Osteocyte (in vitro differentiated cells): ENCODE measurements at places on chromosomes 13 and 19.

- no peak overlapping the region for H3K4me3 ChIP-seq
- no peak overlapping the region for H3K27ac ChIP-seq
- no peaks in the 10 kb centered on the region for H3K4me1 ChIP-seq
These were observed 15.1 kb downstream of the PRAM1 start for GRCh38 chr19:8487137-8487851.

GRCh38 chr13:32883474-32883873 is 132.7 kb upstream of the KL start:
- peaks cover 5% of the 10 kb centered on the region for H3K4me1 ChIP-seq
- H3K27ac ChIP-seq, result no peak overlapping the region
- no peak overlapping the region for H3K4me3 ChIP-seq
- DNase-seq, result no peak

GRCh38 chr13:48715977-48716376 is 62.2 kb downstream of the CYSLTR2 start:
- no peak overlapping the region for H3K27ac ChIP-seq
- peaks cover 6% of the 10 kb centered on the region for H3K36me3 ChIP-seq
- H3K4me1 ChIP-seq, result no peaks in the 10 kb centered on the region
- DNase-seq, result no peak
- H3K4me3 ChIP-seq, result no peak overlapping the region

DNA sequence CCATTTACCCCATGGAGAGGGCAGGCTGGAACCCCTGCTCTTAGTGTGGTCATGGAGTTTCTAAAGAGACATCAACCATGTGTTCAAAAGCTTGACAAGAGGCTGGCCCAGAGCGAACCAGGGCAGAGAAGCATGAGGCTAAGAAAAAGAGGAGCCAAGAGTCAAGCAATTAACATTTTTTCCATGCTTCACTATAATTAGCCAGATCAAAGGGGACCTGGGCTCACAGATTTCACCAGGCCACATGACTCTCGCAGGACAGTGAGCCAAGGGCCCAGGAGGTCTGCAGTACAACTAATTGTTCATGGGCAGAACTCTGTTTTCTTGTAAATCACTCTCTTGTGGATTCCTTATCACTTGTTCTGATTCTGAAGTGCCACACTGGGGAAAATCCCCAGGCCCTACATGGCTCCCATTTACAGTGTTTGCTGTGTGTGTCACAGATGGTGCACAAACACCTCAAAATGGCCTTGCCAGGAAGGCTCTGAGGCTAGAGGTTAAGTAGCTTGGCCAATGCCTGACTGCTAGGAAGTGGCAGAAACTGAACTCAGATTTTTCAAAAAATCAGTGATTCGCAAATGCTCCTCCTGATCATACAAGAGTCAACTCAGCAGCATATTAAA is 101.2 kb downstream of the LHFPL6 start:
- H3K36me3 ChIP-seq, result peaks cover 7% of the 10 kb centered on the region
- H3K4me1 ChIP-seq, result peaks cover 27% of the 10 kb centered on the region
- no peak for DNase-seq
- no peaks in the 10 kb centered on the region for H3K27me3 ChIP-seq
- H3K4me3 ChIP-seq, result no peak overlapping the region
- H3K27ac ChIP-seq, result no peak overlapping the region

GRCh38 chr13:21723807-21724505 is 53.1 kb downstream of the FGF9 start:
- no peaks in the 10 kb centered on the region for H3K27me3 ChIP-seq
- no peak for DNase-seq
- no peaks in the 10 kb centered on the region for H3K4me1 ChIP-seq
- H3K36me3 ChIP-seq, result no peaks in the 10 kb centered on the region
- no peak overlapping the region for H3K27ac ChIP-seq

DNA sequence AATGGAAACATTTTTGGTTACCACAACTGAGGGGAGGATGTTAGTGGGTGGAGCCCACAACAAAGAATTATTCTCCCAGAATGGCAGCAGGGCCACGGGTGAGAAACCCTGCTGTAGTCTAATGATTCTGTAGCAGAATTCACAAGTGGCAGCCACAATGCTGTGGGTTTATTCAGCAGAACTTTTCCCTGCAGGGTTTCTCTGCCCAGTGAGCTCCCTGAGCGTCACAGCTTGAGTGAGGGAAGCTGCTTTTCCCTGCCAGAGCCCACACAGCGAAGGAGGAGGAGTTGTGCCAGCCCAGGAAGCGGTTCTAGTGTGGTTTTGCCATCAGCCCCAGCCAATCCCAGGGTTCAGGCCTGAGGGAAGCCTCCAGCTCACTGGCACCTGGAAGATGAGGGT is 4.4 kb downstream of the ATP12A start:
- no peak overlapping the region for H3K27ac ChIP-seq
- H3K4me1 ChIP-seq, result peaks cover 9% of the 10 kb centered on the region
- no peak for DNase-seq
- H3K36me3 ChIP-seq, result no peaks in the 10 kb centered on the region

DNA sequence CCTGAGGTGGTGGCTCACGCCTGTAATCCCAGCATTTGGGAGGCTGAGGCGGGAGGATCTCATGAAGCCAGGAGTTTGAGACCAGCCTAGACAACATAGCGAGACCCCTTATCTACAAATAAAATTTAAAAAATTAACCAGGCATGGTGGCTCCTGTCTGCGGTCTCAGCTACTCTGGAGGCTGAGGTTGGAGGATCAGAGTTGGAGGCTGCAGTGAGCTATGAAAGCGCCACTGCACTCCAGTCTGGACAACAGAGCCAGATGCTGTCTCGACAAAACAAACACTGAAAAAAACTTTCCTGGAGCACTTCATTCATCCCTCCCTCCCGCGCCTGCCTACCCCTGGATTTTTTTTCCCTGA is 665 bp upstream of the ATG4D start:
- no peak for DNase-seq
- peaks cover 12% of the 10 kb centered on the region for H3K4me1 ChIP-seq
- H3K36me3 ChIP-seq, result peaks cover 2% of the 10 kb centered on the region
- no peaks in the 10 kb centered on the region for H3K27me3 ChIP-seq
- peak overlapping the region; percentile 72 for H3K4me3 ChIP-seq
- H3K27ac ChIP-seq, result no peak overlapping the region

- H3K27me3 ChIP-seq, result no peaks in the 10 kb centered on the region
- DNase-seq, result no peak
- peaks cover 23% of the 10 kb centered on the region for H3K4me1 ChIP-seq
- H3K36me3 ChIP-seq, result no peaks in the 10 kb centered on the region
- no peak overlapping the region for H3K4me3 ChIP-seq
- no peak overlapping the region for H3K27ac ChIP-seq
These were observed 576.9 kb downstream of the IRS2 start for GRCh38 chr13:109209526-109209925.

- H3K4me3 ChIP-seq, result no peak overlapping the region
- peaks cover 10% of the 10 kb centered on the region for H3K4me1 ChIP-seq
- no peaks in the 10 kb centered on the region for H3K36me3 ChIP-seq
These were observed 1.5 kb downstream of the FXYD3 start for GRCh38 chr19:35117116-35117515.

GRCh38 chr13:31943591-31943990 is 88.0 kb upstream of the FRY start:
- H3K36me3 ChIP-seq, result no peaks in the 10 kb centered on the region
- H3K4me1 ChIP-seq, result peaks cover 10% of the 10 kb centered on the region
- DNase-seq, result no peak
